ENCODE measurements at places on chromosomes 4 and X.

GRCh38 chr4:131526686-131527085 lies 1622.4 kb upstream of the PCDH10 start:
- no peak for DNase-seq

DNA sequence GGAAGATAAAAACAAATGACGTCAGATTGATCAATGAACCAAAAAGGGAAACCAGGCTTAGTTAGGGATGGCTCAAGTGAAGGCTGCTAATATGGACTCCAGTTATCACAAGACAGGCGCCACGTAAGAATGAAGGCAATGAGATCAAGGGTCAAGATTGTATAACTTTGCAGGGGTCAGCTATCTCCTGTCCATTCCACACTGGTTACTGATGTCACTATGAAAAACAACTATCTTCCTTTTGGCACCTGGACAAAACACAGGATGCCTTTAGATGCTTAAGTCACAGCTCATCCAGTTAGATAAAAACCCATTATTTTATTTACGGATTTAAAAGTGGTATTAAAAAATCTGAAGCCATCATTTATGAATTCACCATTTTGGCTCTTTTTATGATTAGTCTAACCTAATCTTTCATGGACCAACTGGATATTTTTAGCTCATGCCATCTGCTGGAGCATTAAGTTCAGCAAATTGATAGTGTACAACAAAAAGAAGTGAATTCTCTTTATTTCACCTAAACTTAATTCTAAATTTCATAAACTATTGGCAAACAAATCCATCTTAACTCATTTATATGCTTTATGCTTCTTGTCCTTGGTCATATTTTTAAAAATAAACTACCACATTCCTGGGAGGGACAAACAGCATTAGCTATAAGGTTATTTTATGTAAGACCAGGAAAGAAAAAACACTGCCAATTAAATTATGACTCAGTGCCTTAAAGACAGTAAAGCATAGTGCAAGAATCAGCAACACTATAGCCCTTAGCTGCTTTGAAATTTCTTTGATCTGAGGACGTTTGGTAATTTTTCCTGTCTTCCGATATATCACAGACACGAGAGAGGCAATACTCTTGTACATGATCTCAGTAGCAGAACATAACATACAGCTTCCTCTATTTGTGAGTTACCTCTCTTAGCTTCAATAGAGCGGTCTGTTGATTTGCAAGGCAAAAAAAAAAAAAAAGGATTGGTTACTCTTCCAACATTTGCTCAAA lies 27.0 kb downstream of the DHX15 start:
- no peak for DNase-seq

DNA sequence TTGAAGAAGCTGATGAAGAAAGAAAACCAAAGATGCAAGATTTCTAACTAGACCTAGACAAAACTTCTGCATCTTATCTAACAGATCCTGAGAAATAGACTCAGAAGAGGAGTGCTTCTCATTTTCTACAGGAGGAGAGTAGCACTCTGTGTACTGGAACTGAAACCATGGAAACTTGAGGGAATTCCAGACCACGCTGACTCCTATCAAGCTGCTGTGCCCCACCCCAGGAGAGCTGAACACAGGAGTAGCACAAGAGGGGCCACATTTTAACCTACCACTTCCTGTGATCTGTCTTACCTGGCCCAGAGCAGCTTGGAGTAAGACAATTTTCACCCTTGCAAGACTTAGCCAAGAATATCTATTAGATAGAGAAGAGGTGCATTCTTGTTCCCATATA lies 248.9 kb downstream of the SCFD2 start:
- DNase-seq = no peak

GRCh38 chrX:5117816-5118215 lies 1110.9 kb downstream of the NLGN4X start:
- DNase-seq = no peak

DNA sequence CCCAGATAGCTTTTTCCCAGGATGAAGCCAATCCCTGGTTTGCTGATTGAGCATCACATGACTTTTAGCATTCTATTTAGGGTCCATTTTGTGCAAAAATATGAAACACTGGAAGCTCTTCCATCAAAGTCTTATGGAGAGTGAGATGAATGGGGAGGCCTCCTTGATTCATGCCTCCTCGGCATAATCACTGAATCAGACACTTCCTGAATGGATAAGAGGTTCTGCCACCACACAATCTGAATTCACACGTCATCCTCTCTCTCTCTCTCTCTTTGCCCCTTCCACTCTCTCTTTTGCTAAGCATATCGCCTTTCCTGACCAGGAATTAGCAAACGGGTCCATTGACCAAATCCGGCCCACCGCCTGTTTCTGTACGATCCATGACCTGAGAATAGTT lies 68.7 kb downstream of the CRMP1 start:
- no peak for DNase-seq

GRCh38 chr4:101512416-101512815 lies 165.1 kb upstream of the PPP3CA start:
- no peak for DNase-seq

- no peak for DNase-seq
Measured at GRCh38 chrX:151790481-151791160, 56.1 kb downstream of the CNGA2 start.

DNA sequence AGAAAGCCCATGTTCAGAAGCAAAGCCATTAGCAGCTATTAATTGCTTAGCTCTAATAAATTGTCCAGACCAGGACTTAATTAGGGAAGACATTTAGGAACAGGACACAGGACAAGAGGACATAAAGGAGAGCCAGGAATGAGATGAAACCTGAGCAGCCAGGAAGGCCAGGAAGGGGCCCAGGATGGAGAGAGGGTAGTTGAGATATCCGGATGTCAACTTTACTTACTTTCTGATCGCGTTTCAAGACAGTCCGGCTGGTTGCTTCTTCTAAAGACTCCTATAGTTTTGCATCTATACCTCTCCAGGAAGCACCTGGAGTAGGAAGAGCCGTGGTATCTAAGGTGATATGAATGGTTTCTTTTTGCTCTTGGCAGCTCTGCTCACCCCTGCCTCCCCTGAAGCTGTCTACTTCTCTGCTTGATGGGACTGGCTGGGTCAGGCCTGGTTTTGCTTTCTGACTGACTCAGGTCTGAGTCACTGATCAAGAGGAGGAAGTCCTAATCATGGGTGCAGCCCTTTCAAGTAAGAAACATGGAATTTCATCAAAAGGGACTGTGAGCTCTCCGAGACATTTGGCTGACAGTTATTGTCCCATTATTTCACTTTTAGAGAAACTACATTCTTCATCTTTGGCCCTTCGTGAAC lies 733.3 kb downstream of the RPA4 start:
- no peak for DNase-seq

- no peak for DNase-seq
Measured at GRCh38 chr4:84804136-84804535, 162.4 kb downstream of the WDFY3 start.

GRCh38 chr4:16192631-16193518 lies 33.4 kb downstream of the TAPT1 start:
- no peak for DNase-seq

DNA sequence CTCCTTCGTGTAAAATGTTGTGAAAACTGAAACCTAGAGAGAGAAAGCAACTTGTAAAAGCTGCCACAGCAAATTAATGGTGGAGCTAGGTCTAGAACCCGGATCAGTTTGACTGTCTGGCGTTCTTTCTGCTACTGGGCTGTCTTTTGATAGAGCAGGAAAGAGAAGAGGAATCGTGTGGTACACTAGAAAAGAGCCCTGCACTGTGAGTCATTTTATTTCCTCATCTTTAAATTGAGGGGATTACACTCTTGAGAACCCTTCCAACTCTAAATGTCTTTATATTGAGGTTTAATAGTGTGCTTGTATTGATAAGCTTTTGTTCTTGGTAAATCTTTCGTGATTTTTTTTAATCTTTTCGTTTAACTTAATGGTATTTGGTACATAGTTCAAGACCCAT lies 4.3 kb downstream of the WDR44 start:
- no peak for DNase-seq

DNA sequence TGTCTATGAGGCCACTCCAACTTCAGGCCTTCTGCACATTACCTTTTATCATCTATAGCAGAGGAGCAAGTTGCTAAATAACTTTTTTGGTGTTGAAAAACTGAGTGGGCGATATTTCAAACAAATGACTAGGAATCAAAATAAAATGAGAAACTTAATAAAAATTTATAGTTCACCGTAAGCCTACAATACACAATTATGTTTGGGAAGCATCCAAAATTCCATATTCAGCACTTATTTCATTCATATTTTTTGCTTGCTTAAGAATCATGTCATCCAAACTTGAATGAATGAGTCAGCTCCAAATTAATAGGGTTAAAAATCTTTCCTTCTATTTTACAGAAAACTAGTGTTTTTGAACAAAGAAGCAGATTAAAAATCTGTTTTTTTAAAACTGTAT lies 119.1 kb downstream of the SH3RF1 start:
- DNase-seq = no peak
